Type B pancreatic cell (in vitro differentiated cells): ENCODE measurements at places on chromosomes 3 and 15. TPM values are rescaled to one million over a fixed set of nuclear protein-coding genes. Genes with fewer than 3 reads are reported as not detected.

RPP14 gene
- 22.1 and 23.3 TPM in 2 replicates for total RNA-seq

CBLB gene
- total RNA-seq = 50.6 and 57.0 TPM in 2 replicates

TMEM207 gene
- not detected in 2 replicates for total RNA-seq

ZNF445 gene
- 24.8 and 41.5 TPM in 2 replicates for total RNA-seq

TERC gene
- total RNA-seq = 2.3 and 11.7 TPM in 2 replicates

LIPH gene
- total RNA-seq = 5.3 and 8.4 TPM in 2 replicates

CP gene
- 4.0 and 7.4 TPM in 2 replicates for total RNA-seq

ALAS1 gene
- total RNA-seq = 57.1 and 60.8 TPM in 2 replicates

RBP2 gene
- total RNA-seq = 25.3 and 95.9 TPM in 2 replicates

CATSPER2 gene
- total RNA-seq = 5.1 and 9.1 TPM in 2 replicates
